ENCODE measurements at places on chromosomes 16 and 17.

DNA sequence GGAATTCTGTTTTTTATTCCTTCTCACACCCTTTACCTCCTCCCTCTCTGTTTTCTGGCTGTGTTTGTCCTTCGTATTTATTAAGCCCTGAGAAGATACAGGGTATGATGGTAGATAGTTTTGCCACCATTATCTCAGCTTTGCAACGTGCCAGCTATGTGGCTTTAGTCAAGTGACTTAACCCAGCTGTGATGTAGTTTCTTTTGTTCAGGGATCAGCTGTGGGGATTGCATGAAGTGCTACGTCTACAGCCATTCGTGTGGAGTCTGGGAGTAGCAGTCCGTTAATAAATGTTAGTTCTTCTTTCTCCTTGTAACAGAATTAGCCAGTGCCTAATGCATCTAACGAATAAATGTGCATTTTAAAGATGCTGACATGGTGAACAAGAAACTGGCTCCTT is 128.4 kb downstream of the HAPSTR1 start:
- no peak for DNase-seq

GRCh38 chr17:34511265-34511664 is 68.1 kb upstream of the TMEM132E start:
- no peak for DNase-seq

DNA sequence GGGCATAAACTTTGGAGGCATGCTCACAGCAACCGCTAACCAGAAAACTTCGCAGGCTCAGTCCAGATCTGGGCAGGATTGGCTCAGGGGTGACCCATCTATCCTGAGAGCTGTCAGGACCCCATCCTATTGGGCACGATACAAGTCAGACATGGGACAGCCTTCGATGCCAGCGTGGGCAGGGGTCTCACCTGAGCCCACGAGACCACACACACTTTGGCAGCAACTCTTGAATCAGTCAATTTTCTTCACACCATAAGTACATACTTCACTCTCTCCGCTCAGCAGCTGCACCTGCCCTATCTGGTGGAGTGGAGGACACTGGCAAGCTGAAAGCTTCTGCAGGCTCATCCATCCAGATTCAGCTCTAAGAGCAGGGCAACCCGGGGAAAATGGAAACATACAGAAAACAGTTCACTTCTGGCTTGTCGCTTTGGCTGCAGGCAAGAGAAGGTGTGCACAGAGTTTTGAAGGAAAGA is 48.3 kb downstream of the ZFHX3 start:
- no peak for DNase-seq

- no peak for DNase-seq
Observed at GRCh38 chr16:56632156-56632847, at the start of gene MT1M. MT1M (plus strand) TSS chr16:56632659; CDS start chr16:56632732, 73 bp downstream.

DNA sequence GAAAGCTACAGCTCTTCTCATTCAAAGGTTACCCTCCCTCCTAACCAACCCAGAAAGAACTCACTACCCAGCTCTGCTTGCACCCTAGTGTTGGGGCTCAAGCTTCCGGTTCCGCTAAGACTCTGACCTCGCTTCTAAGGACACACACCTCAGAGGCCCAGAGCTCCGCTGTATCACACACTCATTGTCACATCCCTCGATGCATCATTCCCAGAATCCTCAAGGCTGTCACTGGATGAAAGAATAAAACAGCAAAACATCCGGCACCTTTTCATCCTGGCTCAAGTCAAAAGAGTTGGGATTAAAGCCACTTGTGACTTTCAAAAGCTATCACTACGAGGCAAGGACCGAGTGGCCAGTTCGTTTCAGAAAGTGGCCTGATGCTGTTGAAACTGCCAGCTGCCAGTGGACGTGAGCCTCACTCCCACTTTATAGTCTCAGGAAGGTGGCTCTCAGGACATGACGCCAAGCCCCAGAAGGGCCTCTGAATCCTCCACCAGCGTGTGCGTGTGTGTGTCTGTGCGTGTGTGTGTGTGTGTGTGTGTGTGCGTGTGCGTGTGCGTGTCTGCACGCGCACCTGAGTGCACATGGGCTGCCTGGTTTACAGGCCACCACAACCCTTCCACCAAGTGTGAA is 29.0 kb downstream of the ZFHX3 start:
- DNase-seq = no peak

GRCh38 chr16:49631187-49632041 is 224.5 kb downstream of the ZNF423 start:
- no peak for DNase-seq

DNA sequence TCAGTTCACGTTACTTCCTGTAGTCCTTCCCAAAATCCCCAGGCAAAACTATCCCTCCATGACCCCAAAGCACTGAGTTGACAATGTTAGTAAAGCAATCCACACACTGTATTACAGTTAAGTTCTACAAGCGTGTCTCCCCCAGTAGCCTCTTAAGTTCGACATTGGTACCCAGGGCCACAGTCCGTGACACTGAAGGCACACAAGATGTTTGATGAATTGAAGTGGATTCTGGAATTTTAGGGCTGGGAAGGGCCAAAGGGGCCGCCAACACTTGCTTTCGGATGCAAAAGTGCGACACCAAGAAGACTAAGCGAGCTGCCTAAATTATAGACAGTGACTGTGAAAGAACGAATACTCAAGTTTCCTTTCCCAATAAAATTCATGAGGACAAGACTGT is 1.5 kb downstream of the VPS35 start:
- no peak for DNase-seq

DNA sequence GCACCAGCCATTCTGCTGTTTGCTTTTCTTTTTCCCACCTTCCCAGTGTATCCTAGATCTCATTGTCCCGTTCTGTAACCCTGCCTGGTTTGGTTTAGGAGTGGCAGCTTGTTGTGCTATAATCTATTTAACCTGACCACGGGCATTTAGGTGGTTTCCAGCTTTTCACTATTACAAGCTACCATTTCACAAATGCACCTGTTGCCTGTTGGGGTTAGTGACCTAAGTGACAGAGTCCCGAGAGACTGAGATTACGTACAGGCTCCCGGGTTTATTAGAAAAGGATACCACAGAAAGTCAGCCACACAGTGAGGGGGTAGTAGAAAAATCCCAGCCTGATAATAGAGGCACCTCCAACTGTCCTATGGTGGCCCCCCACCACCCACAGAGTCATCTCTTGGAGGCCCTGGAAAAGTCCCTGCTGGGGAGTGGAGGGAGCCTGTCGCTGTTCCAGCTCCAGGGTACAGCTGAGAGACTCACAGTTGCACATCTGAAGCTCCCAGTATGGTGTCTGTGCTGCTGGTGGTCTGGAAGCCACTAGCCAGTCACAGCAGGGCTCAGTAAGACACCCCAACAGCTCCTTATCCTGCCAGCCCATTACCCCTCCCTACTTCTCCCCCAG is 21.2 kb downstream of the CLEC16A start:
- no peak for DNase-seq

GRCh38 chr16:30445149-30445407 is 596 bp downstream of the SEPHS2 start:
- DNase-seq = no peak

- DNase-seq = no peak
Observed at GRCh38 chr17:28749516-28750177, 5.8 kb downstream of the TRAF4 start.
